ENCODE measurements at places on chromosomes 3 and 15.

DNA sequence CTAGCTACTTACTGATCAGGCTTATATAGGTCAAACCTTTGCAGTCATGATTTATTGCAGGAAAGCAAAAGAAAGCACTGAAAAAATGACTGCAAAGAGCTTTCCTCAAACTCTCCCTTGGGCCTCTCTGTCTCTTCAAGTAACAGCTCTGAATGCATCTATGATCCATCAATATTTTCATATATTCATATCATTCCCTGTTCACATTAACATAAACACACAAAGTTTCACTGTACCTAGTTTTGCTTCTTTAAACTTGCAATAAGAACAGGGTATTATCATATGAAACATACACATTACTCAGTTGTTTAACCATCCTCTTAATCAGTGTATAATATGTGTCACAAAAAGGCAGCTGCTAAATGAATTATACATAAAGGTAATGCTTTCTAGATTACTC lies 107.9 kb upstream of the ARL6 start:
- DNase-seq: no peak

- no peak for DNase-seq
Observed at GRCh38 chr3:172133838-172134237, 94.5 kb downstream of the FNDC3B start.

DNA sequence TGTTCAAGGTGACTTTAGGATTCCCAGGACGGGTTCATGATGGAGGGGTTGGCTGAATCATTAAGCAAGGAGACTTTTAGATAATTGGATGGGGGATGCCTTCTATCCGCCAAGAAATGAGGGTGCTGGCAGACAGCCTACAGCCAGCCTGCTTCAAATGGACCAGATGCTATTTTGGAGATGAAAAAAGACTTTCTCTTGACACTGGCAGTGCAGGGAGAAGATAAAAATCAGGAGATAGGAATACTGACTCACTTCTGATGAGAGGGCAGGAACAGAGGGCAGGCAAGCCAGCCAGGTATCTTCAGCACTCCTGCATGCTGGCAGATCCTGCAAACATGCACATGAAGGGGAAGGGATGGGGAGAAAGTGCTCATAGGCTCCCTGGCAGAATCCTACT lies 7.7 kb upstream of the SYN2 start:
- no peak for DNase-seq

GRCh38 chr3:173397161-173398110 lies at the start of gene NLGN1:
Gene NLGN1 (plus strand): TSS chr3:173397744.
- no peak for DNase-seq

DNA sequence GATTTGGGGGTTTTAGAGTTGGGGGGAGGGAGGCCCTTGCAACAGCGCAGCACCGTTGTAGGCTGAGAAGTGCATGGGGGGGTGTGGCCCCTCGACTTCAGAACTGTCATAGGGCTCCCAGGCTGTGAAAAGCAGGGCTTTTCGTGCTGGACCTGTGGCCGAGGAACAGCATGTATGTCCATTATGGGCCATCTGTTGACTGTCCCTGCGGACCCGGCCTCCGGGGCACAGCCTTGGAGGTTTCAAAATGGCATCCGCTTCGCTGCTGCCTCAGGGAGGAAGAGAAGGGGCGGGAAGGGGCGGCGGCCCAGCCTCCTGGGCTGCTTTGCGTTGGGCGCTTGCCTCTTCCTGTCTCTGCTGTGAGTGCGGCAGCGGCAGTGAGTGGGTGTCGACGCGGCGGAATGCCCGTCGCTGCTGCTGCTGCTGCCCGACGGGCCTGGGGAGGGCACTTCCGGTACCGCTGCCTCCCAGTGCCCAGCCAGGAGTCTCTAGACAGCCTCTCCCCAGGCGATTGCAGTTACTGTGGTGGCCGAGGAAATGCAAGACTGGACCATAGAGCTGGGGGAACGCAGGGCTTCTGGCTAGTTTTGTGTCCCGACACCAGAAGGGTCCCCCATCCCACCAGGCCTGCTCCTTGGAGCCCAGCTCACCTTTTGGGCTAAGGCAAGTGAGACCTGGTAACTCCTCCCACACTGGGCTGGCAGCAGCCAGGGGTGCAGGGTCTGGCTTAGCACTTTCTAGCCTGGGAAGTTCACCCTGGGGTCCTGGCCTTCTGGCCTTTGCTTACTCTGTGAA lies 1.9 kb downstream of the GNAI2 start:
- DNase-seq: peak; percentile 82

GRCh38 chr3:7625021-7625420 lies 764.1 kb downstream of the GRM7 start:
- DNase-seq: no peak

- no peak for DNase-seq
Observed at GRCh38 chr3:63207066-63207590, 71.0 kb upstream of the SYNPR start.

DNA sequence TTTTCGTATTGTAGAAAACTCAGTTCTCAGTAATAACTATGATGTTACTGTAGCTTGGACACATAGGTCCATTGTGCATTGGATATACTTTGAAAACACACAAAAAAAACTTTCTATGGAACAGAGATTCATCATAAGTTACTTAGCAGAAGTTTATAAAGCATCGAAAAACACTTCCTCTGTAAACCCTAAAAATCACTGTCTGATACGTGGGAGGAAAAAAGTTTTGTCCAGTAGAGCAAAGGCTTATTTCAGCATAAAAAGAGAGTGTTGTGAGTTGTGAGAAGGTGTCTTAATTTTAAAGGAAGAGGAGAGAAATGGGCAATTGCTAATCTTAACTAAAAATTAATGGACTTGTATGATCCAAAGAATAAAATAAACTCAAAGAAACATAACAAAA lies 64.8 kb downstream of the OSTN start:
- no peak for DNase-seq

DNA sequence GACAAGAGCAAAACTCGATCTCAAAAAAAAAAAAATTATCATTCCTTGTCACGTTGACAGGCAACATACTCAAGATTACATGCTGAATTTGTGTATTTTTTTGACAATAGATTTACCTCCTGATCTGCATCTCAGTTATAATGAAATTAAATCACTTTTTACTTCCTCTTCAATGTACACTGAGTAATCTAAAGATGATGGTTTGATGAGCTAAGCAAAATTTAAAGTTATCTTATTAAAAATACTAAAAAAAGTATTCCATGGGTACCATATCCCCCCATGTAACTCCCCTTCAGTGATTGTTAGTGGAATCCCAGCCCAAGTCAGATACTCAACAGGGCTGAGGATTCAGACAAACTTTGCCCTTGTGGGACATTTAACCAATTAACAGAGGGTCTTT lies 463.2 kb downstream of the OCA2 start:
- DNase-seq: no peak

GRCh38 chr3:67642734-67643133 lies 11.7 kb downstream of the SUCLG2 start:
- no peak for DNase-seq

GRCh38 chr15:88385078-88385700 lies 82.0 kb downstream of the MRPL46 start:
- peak; percentile 13 for DNase-seq

DNA sequence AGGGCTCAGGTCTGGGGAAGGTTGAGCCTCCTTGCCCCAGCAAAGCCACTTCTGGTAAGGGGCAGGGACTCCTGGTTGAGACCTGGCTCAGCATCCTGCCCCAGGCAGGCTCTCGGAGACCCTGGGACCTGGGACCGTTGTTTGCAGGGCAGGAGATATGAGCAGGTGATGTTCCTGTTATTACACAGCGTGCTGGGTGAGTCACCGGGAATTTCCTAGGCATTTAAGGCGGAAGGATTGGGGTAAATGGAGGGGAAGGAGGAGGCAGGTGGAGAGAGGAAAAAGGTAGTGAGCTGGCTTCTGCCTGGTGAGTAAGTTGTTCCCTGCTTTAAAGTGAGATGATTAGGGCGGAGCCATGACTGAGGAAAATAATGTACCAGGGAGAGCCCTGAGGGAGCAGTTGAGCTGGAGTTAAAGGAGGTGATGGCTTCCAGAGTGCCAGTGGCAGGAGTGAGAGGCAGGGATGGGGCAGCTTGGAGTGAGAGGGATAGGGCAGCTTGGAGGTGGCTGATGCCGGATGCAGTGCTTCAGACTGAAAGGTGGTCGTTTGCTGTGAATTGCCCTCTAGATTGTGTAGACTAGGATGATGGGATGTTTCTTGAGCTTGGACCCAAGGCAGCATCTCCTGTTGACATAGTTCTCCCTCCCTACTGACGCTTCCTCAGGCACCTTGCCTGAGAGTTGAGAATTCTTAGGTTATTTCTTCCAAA lies 79.4 kb downstream of the AAGAB start:
- peak; percentile 28 for DNase-seq

DNA sequence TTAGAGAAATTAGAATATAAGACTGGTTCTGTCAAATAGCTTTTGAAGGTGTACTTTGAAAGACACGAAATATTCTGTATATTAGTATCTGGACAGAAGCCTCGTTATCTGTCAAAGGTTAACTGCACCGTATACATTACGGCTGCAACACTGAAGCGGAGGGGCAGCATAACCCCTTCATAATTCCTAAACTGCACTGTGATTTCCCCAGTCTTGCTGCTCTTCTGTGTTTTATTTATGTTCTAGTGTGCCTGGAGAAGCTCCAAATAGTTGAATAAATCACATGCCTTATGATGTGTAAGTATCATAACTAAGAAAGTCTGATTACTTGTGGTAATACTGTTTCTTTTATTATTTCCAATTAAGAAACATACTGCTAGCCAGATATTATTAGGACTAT lies 285.7 kb upstream of the ROBO2 start:
- no peak for DNase-seq

- no peak for DNase-seq
Observed at GRCh38 chr3:20488151-20488550, 302.1 kb upstream of the SGO1 start.

DNA sequence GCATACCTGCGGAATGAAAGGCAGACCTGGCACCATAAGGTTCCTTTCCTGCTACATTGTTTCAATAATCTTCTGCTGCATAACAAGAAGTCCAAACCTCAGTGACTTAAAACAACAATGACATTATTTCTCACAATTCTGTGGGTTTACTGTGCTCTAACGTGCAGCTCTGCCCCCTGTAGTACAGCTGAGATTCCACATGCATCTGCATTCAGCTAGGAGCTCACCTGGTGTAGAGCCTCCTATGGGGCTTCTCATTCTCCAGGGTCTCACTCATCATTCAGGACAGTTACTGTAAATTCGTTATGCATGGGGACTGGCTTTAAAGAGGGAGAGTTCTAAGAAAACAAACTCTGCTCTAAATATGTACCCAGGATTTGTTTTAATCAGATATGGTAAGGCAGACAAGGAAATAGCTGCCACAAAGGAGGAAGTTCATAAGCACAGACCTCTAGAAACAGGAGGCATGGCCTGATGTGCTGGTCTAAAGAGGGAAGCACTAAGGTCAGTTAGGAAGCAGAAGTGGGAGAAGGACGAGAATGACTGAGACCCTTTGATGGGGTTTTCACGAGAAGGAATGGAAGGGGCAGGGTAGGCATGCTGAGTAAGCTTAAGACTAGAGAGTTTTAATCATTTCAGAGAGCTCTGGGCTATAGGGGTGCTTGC lies 347.0 kb downstream of the NEK10 start:
- no peak for DNase-seq

GRCh38 chr15:38283010-38283409 lies 30.4 kb downstream of the SPRED1 start:
- DNase-seq: no peak

DNA sequence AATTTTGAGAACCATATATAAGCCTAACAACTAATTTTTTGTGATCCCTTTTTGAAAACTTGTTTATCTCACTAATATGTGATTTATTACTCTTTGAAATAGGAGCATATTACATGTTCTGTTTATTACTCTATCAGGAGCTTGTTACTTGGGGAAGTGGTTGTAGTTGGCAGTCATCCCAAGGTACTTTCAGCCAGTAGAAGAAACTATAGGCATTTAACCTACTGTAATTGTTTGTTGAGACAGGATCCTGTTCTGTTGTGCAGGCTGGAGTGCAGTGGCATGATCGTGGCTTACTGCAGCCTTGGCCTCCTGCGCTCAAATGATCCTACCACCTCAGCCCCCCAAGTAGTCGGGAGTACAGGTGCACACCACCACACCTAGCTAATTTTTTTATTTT lies 195.6 kb downstream of the TCF12 start:
- no peak for DNase-seq

DNA sequence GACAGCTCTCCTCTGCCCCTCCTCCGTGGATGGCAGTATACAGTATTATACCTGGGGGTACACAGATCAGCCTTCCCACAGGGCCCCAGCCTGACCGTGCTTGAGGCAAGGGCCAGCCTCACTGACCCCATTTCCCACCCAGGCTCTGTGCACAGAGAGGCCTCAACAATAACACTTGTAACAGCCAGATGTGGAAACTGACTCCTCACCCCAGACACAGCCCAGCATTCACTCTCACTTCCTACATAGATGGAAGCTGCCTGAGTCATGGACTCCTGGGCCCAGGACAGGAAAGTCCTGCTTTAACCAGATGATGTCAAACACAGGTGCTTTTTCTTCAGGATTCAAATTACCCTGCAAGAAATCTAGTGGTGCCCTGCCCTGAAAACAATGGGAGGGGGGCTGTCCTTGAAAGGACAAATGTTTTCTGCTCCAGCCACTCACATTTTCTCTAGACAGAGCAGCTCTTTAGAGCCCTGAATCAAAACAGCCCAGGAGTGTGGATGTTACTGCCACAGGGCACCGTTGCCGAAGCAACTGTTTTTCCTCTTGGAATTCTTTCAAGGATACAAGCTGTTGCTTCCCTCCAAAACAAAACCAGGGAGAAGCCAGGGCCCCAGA lies 16.4 kb downstream of the CCDC12 start:
- no peak for DNase-seq

DNA sequence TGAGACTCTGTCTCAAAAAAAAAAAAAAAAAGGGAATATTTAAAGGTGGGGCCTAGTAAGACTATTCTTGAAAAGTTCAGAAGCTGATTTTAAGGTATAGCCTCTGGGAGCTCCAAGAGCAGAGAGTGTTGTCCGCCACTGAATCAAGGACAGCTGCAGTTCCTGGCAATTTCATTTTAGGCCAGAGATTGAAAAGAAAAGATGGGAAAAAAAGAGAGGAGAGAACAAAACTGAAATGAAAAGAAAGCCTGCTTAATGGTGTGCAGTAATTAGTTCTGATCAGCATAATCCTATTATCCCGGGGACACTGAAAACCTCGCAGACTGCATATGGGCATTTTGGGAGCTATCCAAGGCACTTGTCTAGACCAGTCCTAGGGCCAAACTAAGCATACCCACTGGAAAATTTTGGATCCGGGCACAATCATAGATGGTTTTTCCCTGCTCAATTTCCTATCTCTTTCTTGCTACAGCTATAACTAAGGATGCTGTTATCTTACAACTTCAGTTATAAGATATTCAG lies 43.2 kb downstream of the EHHADH start:
- no peak for DNase-seq

DNA sequence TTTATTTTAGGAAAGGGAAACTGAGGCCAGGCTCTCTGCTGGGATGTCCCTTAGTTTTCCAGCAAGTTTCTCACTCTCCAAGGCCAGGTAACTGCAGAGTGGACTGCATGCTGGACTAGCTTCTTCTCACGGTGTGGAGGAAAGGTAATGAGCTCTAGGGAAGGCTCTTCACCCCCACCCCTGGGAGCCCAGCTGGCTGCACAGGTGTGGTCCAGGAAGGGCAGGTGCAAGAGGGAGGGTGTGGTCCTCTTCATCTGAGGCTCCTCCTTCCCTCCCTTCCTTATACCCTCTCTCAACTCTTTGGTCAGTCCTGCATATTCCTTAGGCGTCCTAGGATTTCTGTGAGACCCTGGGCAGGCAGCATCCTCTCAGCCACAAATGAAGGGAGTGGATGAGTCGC lies 33.9 kb downstream of the RNU5B-1 start:
- no peak for DNase-seq

- DNase-seq: no peak
Observed at GRCh38 chr3:53776494-53777101, 69.6 kb downstream of the CHDH start.

GRCh38 chr3:49165771-49166751 lies at the start of gene CCDC71:
Gene CCDC71 (minus strand): TSS chr3:49166331. CDS start chr3:49164208, 2,123 bp downstream.
- DNase-seq: peak; percentile 64
